Mesenteric fat pad (tissue), 1 donor: ENCODE measurements at places on chromosomes 3 and 15.
A peak's percentile ranks its signal among the peaks of the same experiment; 100 is the strongest.

DNA sequence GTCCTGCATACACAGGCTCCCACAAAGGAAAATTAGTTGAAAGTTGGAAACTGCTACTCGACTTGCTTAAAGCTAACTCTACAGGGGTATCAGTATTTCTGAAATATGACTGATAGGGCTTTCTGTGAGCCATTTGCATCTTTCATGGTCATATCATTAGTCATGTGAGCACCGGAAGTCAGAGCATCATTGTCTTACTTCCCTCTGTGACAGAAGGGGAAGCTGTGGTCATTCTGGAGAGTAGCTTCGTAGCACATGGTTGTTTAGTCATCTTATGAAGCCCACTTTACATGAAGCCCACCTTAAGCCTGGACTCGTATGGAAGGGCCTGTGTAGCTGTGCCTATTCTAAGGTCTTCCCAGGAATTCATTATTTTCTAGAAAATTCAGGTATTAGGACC, 69.0 kb downstream of the COL6A5 start:
- no peak for DNase-seq

DNA sequence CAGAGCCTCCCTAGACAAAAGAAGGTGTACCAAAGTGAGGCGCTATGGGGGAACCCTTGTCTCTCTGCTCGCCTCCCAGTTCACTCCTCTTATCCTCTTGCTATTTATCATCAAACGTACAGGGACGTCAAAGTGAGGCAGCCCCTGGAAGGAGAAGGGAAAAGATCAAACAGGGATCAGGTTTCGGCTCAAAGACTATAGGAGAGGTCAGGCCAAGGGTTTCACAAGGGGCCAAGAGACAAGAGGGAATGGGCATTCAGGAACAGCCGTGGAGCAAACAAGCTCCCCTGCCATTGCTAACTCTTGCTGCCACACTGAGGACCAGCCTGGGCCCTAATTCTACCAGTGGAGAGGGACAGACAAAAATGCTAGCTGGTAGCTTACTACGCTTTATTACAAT, 168.7 kb downstream of the GREM1 start:
- no peak for DNase-seq

DNA sequence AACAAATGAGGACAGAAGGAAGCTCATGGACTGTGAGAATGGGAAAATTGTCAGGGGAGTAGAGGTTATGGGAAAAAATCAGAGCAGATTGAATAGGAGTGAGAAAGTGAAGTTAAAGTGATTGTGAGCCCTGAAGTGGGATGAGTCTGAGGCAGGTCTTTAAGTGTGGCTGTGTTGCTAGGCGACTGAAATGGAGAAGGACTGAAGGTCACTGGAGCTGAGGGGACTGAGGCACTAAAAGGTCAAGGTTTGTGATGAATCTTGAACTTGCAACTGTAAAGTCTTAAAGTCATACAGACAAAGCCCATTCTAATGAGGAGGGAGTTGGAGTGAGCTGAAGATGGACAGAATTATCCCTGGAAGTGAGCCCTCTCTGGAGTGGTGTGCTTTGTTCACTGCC, 518.9 kb downstream of the TUSC7 start:
- no peak for DNase-seq

GRCh38 chr3:148513096-148513543, 184.6 kb upstream of the AGTR1 start:
- no peak for DNase-seq

- peak; percentile 26 for DNase-seq
Measured at GRCh38 chr15:67813104-67813634, 12.1 kb upstream of the SKOR1 start.
